ENCODE measurements at places on chromosomes 11 and 22.

DNA sequence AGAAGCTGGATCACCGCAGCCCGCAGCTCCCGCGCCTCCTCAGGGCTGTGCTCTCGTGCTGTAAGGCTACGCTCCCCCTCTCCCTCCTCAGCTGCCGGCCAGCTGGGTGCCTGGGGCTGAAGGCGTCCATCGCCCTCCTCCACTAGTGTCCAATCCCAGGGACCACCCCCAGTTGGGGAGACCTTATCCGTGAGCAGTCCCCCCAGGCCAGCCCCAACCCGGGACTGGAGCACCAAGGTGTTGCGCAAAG, 1.2 kb downstream of the AP5B1 start:
- no peak for DNase-seq

DNA sequence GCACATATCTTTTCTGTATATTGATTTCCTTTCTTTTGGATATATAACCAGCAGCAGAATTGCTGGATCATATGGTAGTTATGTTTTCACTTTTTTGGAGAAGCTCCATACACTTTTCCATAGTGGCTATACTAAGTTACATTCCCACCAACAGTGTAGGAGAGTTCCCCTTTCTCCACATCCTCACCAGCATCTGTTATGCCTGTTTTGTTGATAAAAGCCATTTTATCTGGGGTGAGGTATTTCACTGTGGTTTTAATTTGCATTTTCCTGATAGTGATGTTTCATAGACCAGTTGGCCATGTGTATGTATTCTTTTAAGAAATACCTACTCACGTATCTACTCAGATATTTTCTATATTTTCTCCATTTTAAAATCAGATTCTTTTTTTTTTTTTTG, 419.3 kb upstream of the FAT3 start:
- no peak for DNase-seq

DNA sequence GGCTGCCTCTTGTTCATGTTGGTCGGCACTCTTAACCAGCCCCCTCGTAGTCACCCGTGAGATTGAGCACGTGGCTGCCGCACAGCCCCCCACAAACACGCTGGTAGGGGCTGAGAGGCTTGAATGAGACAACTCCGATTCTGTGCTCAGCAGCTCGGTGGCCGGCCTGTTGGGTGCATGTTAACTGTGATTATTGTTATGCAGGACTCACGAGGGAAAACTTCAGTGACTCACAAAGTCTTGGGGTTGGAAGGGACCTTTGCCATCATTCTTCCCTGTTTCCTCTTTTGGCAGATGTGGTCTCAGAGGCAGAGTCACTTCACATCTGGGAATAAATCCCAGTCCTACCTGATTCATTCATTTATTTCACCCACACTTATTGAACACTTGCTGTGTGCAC, 75.2 kb downstream of the ADAMTS15 start:
- no peak for DNase-seq

GRCh38 chr11:126864934-126865333, 135.6 kb downstream of the KIRREL3 start:
- no peak for DNase-seq

DNA sequence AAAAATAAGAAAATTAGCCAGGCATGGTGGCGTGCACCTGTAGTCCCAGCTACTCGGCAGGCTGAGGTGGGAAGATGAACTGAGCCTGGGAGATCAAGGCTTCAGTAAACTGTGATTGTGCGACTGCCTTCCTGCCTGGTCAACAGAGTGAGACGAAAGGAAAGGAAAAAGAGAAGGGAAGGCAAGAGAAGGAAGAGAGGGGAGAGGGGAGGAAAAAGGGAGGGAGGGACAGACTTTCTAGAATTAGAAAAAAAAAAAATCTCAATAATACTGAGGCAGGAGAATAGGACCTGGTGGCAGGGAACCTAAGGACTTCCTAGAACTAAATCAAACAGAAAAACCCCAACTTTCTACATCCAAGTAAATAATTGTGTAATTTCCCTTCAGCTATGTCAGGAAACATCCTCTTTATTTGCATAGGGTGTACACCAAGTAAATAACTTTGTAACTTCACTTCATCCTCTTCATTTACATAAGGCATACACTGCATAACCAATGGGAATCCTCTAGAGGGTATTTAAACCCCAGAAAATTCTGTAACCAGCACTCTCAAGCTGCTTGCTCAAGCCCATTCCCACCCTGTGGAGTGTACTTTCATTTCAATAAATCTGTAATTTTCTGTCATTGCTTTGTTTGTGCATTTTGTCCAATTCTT, 8.7 kb downstream of the SBF2 start:
- no peak for DNase-seq

DNA sequence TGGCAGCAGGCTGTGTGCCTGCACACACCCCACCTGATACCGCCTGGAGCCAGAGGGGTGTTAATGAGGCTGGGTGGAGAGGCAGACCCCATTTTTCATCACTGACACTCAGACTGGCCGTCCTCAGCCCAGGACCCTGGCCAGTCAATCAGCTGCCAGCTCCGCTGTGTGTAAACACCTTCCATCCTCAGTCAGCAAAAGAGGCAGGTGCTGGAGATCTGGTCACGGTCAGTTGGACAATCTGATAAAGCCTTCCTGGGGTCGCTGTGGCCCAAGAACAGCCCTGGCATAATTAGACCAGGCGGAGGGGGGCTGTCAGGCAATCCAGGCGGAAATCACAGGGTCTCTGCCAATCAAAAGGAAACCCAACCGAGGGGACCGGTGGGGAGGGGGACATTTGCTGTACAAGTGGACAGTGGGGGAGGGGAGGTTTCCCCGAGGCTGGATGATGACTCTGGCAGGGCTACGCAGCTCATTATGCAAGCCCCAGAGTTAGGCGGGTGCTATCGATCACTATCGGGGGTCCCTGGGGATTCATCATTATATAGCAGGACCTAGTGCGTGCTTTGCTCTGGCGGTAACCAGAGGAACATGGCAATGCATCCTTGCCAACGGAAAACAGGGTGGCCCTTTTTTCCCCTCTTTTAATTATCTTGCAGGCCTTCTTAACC, 72.9 kb downstream of the ABTB2 start:
- no peak for DNase-seq

DNA sequence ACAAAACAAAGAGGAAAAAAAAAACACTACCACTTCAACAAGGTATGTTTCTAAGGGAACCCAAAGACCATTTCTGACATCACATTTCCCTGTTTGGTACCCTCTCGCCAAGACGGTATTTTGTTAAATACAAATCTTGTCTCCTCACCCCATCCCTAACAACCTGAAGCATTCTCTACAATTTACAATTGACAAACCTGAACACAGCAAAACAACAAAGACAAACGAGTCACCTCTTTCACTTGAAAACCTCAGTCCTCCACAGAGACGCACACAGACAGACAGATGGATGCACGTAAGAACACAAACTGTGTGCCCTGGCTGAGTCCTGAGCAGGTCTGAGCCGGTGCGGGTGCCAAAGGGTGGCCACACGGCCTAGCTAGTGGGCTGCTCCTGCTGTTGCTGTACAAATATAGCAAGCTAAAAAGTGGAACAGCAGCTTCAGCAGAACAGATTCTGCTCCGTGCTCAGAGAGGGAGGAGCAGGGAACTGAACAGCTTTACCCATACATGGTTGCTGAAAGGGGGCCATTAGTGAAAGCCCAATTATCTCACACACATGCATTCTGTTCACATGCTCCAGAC, 28.5 kb downstream of the CELF1 start:
- no peak for DNase-seq

DNA sequence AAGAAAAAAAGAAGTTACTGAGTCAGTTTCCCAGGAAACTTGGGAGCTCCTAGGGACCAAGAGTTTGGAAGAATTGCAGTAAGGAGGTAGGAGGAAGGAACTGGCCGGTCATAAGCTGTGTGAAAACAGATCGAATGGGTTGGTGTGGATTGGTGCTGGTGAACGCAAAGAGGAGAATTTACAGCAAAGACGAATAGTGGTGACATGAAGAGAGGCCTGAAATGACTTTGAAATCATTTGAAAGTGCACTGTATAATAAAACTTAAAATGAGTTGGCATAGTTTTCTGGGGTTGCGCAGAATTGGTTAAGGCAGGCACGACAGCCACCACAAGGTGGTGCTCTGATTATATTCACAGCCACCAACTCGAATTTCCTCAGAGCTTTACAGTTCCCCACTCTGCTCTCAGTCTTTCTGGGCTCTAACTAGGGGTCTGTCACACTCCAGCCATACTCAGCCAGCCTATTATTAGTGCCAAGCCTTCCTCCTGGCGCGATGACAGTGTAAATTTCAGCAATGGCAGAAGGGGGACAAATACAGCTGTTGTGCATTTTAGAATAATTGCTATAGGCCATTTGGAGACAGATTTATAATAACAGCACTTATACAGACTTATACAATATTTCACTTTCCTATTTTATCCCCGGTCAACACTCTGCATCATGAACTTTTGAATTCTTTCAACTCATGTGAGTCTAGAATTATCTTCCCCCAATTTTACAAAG, 8.3 kb upstream of the HTR3B start:
- DNase-seq = no peak

DNA sequence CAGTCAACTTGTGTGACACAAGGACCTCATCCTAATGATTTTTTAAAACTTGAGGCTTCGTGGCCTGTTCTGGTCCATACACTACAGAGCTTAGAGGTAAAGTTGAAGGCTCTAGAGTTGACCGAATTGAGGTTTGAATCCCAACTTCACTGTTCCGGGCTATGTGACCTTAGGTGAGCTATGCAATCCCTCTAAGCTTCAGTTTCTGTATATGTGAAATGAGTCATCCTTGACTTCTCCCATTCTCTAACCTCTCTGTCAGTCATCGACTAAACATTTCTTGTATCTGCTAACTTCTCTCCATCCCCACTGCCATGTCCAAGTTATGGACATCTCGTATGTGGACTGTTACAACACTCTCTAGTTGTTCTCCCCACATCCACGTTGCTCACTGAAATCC, 178.2 kb upstream of the TMEM45B start:
- DNase-seq = no peak

GRCh38 chr11:17294033-17294432, 17.5 kb downstream of the NUCB2 start:
- DNase-seq = no peak

DNA sequence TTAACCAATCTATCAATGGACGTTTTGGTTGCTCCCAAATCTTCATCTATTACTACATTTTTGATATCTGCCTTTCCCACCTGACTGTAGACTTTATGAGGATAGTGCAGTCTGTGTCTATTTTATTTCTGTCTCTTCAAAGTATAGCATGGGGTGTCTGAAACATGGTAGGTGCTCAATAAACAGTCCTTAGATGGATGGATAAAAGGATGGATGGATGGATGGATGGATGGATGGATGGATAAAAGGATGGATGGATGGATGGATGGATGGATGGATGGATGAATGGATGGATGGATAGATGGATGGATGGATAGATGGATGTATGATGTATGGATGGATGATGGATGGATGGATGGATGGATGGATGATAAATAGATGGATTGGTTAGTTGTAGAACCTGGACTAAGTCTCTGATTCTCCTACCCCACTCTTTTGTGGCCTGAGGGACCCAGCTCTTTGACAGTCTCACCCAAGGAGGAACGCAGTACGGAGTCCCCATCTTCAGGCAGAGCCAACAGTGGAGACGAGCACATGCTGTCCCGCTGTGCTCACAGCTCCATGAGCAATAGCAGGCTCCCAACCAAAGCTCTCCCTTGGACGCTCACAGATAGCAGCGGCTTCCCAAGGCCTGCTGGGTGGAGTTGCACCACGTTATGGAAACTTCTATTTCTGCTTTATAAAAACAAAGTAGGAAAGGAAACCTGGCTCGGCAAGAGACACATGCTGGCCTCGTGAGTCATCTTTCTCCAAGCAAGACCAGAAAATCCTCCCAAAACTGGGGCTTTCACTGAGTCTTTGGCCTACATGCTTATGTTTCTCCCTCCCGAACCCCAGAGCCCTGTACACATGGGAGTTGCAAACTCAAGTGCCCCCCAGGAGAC, 448.0 kb downstream of the MIAT start:
- DNase-seq = no peak

GRCh38 chr11:95821640-95822039, 31.3 kb downstream of the CEP57 start:
- no peak for DNase-seq

DNA sequence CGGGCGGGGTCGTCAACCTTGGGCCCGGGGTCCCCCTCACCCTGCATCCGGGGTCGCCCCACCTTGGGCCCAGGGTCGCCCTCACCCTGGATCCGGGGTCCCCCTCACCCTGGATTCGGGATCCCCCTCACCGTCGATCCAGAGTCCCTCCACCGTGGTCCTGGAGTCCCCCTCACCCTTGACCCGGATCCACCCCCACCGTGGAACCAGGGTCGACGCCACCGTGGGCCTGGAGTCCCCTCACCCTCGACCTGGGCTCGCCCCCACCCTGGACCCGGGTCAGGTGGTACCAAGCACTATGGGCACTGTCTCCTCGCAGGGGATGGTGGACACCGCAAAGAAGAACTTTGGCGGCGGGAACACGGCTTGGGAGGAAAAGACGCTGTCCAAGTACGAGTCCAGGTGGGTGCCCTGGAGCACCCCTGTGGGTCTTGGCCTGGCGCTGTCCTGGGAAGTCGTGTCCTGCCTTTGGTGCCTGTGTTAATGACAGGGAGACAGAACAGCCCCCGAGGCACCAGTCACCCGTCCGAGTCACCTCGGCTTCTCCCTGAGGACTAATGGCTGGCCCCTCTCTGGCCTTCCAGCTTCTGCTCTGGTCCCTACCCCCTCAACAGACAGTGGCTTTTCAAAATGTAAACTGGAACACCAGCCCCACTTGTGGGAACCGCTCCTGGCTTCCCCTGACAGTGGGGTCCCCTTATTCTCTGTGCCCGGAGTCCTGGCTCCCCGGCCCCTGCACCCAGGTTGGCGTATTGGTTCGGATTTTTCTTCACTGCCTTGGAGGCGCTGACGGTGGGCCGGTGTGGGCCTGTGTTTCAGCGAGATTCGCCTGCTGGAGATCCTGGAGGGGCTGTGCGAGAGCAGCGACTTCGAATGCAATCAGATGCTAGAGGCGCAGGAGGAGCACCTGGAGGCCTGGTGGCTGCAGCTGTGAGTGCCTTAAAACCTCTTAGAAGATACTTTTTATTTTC, 762 bp downstream of the CRELD2 start:
- no peak for DNase-seq

GRCh38 chr11:90911192-90911591, 688.3 kb upstream of the CHORDC1 start:
- no peak for DNase-seq

DNA sequence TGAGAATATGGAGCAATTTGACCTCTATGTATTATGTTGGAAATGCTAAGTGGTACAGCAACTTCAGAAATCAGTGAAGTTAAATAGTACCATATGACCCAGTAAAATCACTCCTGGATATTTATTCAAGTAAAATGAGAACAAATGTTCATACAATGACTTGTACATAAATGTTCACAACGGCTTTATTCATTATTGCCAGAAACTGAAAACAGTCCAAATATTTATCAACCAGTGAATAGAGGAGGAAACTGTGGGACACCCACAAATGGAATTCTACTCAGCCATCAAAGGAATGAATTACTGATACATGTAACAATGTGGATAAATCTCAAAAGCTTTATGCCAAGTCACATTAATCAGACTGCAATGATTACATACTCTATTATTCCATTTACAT, 416.3 kb downstream of the AASDHPPT start:
- no peak for DNase-seq

DNA sequence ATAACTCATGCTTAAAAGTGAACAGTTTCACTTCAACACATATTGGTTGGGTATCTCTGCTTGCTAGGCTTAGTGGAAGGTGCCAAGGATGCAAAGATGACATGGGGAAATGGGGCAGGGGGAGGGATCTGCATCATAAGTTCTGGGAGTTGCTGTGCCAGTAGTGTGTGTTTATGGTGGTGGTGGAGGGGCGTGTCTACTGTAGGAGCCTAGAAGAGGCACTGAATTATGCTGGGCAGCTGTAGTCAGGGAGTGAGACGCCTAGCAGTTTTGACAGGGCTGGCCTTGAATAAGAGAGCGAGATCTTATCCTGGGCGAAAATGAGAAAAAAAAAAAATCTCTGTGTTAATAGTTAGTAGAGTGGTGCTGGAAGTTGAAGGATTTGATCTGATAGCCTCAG, 3.0 kb downstream of the ELMOD1 start:
- no peak for DNase-seq

All from activated CD4-positive, alpha-beta T cell treated with anti-CD3 and anti-CD28 coated beads for 24 hours (primary cell).